Lower lobe of right lung (tissue), 2 donors: ENCODE measurements at places on chromosomes 4 and X. TPM values are rescaled to one million over a fixed set of nuclear protein-coding genes. Genes with fewer than 3 reads are reported as not detected.

Gene ANXA3
- 148 TPM for total RNA-seq

Gene POLN
- 2.2 TPM for total RNA-seq

Gene NOX1
- total RNA-seq, result not detected

Gene MXRA5
- total RNA-seq, result 7.0 TPM

Gene SASH3
- total RNA-seq, result 74.9 TPM

Gene DUSP21
- total RNA-seq, result not detected

Gene GPR82
- total RNA-seq, result 0.65 TPM

Gene MAGEB10
- not detected for total RNA-seq

Gene MGAT4D
- not detected for total RNA-seq

Gene SCLT1
- total RNA-seq, result 19.3 TPM

Gene BCORL1
- 13.6 TPM for total RNA-seq

Gene MOB1B
- 34.6 TPM for total RNA-seq

Gene HDAC8
- 26.9 TPM for total RNA-seq

Gene FAM47B
- total RNA-seq, result not detected

Gene SPATA4
- total RNA-seq, result 1.2 TPM

Gene BTK
- total RNA-seq, result 62.8 TPM

Gene ENOPH1
- 23.7 TPM for total RNA-seq
